ENCODE measurements at places on chromosomes 4 and X.
A peak's percentile ranks its signal among the peaks of the same experiment; 100 is the strongest.

GRCh38 chr4:110619463-110620247 is 3.2 kb downstream of the PITX2 start:
- peak; percentile 76 for DNase-seq

DNA sequence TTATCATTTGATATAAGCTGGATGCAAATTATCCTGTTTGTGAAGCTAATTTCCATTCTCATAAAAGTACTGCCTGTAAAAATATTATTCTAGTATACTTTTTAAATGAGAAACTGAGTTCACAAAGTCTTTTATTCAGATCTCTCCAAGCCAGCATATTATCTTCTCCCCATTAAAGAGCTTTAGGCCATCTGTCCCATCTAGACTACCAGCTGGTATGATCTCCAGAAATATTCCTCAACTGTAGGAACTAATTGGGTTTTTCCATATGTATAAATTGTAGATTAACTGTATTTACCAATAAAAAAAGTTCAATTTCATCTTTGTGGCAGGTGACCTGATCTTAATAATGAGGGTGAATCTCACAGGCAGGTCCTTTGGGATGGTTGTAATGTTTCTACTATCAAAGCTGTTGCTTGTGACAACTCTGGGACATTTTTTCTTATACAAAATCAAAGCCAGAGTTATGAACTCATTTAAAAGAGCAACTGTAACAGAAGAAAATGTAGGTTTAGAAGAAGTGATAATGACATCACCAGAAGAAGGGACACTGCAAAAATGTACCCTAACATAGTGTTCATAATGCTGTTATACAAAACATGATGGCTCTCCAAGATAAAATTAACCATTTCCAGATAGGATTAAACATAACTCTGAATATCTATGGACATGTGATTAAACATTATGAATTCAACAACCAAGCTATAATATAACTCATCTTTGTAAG is 132.8 kb downstream of the KCNIP4 start:
- DNase-seq, result no peak

DNA sequence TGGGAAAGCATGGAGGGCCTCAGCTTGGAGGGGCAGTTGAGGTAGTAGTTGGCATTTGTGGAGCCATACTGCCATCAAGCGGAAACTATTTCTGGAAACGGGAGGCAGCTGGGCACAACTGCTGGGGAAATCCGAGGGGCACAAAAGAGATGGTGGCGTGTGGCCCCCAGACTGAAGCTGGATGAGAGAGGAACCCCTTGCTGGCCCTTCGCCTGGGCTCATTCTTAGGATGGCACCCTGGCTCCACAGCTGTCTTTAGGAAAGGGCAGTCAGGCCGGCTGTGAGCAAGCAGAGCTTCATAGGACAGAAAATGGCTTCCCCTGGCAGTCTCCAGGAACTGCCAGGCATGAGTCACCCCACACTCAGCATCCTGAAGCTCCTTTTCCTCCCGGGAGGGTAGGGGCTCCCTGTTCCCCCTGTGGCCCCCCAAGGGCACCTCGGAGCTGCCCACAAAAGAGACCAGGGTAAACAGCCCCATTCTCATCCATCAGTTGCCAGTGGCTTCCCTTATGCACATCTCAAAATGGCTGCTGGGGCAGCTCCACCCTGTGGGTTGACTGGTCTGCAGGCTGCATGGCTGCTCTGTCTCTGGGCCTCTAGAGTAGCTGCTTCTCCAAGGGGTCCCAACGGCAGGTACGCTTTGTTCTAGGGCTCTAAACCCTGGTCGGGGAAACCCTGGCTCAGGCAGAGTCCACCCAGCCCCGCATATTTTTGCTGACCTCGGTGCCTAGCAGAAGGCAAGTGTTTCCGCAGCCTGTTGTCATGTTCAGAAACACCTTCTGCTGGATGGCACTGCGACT is 64.7 kb downstream of the NBDY start:
- no peak for DNase-seq

DNA sequence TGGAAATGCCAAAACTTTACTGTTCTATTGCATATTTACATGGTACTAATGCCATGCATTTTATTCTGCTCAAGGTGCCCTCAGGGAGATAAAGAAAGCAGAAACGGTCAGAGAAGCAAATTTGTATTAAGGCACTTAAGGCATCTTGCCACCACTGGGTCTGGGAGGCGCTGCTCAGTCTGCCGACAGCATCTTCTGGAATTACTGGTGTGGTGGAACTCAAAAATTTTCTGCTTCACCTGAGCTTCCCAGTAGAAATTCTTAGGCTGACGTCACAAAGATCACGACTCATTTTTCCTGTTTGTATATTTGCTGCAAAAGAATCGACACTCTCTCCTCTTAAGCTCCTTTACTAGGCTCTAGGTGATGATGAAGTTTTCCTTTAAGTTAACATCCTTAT is 3.0 kb downstream of the RASSF6 start:
- DNase-seq, result no peak

DNA sequence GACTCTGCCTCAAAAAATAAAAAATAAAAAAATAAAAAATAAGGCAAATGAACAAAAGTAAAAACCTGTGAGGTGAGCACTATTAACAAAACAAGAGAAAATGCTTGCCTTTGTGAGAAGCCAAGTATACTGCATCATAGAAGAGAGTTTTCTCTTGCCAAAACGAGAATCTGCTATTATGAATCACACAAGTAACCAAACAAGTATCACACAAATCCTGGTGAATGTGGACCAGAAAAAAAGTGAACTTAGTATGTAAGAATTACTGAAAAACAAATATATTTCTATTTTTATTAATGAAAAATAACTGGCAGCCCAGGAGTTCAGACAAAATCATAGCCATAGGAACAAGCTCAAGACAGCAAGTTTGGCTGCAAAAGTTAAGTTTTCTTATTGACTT is 193.5 kb downstream of the PDGFC start:
- no peak for DNase-seq

DNA sequence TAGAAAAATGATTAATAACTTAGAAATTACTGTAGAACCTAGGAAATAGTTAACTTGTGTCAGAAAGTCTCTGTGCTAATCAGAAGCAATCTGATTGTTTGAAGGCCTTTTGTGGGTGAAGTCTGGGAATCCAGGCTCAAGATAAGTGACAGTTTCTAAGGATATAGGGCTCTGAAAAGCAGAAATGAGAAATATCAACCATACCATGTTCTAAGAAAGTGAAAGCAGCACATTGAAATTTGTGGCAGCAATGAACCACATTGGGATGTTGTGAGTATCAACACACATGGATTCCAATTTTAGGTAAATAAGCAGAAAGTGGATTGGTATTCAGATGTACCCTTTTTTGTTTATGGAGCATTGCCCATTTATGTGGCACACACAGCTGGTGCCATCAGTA is 464.6 kb downstream of the IL15 start:
- no peak for DNase-seq

All from neural progenitor cell (in vitro differentiated cells).